ENCODE measurements at places on chromosomes 2 and 18.

DNA sequence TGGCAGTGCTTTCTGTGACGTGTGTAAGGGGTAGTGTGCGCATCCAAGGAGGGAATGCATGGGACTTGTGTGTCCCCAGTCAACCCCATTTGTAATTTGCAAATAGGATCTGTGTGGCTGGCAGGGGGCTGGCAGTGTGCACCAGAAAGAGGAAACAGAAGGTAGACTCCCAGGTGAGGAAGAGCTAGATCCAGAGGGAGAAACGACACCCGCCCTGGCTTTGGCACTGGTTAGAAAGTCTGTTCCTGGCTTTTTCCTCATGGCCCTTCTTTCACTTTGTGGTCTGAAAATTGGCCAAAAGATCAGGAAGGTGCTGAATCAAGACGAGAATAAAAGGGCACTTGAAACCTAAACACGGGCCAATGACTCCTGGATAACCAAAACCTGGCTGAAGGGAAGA, 33.3 kb downstream of the PRKCE start:
- no peak for DNase-seq

DNA sequence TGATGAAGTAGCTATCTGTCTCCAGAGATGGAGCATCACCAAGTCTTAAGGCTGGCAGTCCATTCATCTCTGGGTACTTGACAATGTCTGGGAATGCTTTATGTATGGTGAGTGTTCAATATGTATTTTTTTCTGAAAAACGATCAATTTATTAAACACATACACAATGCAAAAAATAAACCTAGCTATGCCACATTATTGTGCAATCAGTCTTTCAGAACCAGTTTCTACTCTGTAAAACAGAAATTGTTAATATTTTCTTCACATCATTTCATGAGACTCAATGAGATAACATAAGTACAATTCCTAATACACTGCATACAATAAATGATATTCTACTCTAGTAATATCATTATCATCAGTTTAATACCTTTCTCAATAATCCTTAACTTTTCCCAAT, 122.5 kb downstream of the PIGN start:
- DNase-seq: no peak

GRCh38 chr18:12862467-12862866, 21.6 kb downstream of the PTPN2 start:
- DNase-seq: no peak

DNA sequence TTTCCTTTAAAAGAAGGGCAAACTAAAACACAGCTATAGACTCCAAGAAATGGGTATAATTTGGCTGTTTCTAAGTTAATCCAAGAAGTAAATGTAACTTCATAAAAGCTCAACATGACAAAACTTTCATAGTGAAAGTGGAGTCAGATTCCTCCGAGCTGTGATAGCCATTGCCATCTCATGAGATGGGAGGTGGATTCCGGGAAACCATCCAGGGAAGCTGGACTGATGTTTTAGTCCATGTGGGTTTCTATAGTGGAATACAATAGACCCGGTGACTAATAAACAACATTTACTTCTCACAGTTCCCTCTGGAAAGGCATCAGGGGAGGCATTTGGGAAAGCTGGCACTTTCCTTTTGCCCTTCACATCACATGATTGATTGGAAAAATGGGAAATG, 10.0 kb upstream of the LAPTM4A start:
- no peak for DNase-seq

DNA sequence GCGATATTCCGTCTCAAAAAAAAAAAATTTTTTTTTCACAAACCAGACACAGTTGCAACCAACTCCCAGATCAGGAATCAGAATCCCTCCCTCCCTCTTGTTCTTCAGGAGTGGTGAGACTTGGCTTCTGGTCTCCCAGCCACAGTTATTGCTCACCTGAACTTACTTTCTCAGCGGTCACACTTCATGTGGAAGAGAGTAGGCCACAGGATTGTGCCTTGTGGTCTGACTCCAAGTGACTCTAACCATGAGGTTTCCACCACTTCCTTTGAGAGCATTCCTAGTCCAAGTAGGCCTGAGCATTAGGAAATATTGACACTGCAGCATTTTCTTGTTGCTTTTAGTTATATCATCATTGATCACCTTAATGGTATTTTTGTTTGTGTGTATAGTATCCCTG, 12.1 kb downstream of the FMNL2 start:
- no peak for DNase-seq

GRCh38 chr18:57657542-57657941, 35.9 kb upstream of the NARS1 start:
- no peak for DNase-seq

DNA sequence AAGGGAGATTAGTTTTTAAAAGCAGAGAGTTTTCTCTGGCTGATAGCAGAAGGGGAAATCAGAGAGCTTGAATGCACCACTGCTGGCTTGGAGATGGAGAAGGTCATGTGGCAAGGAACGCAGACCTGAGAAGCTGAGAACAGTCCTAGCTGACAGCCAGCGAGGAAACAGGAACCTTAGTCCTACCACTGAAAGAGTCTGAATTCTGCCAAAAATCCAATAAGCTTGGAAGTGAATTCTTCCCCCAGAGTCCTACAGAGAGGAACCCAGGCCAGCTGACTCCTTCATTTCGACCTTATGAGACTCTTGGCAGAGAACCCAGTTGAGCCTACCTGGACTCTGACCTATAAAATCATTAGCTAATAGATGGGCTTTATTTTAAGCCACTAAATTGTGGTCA, 371.9 kb upstream of the TNP1 start:
- no peak for DNase-seq

GRCh38 chr2:70043252-70043875, 43.9 kb upstream of the PCBP1 start:
- DNase-seq: peak; percentile 57

DNA sequence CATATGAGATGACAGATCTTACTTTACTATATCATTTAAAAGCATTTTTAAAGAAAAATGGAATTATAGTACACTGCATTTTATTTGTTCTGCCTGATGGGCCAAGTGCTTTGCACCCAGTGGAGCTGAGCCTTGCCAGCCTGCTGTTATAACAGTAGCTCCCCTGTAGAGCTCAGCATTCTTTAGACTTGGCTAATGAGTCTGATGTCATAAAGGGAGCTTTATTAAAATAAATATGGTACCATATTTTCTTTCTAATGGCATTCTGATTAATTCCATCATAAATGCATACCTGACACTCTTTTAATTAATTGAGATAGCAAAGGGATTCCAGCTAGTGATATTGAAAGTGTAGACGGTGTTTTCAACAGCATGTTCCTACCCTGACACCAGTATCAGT, 40.7 kb downstream of the PARD3B start:
- DNase-seq: no peak

GRCh38 chr18:9916808-9917207, 3.0 kb downstream of the VAPA start:
- DNase-seq: no peak

- DNase-seq: no peak
Measured at GRCh38 chr2:169895294-169895985, 68.2 kb downstream of the UBR3 start.

- no peak for DNase-seq
Measured at GRCh38 chr2:44120428-44120827, 48.2 kb upstream of the PPM1B start.

DNA sequence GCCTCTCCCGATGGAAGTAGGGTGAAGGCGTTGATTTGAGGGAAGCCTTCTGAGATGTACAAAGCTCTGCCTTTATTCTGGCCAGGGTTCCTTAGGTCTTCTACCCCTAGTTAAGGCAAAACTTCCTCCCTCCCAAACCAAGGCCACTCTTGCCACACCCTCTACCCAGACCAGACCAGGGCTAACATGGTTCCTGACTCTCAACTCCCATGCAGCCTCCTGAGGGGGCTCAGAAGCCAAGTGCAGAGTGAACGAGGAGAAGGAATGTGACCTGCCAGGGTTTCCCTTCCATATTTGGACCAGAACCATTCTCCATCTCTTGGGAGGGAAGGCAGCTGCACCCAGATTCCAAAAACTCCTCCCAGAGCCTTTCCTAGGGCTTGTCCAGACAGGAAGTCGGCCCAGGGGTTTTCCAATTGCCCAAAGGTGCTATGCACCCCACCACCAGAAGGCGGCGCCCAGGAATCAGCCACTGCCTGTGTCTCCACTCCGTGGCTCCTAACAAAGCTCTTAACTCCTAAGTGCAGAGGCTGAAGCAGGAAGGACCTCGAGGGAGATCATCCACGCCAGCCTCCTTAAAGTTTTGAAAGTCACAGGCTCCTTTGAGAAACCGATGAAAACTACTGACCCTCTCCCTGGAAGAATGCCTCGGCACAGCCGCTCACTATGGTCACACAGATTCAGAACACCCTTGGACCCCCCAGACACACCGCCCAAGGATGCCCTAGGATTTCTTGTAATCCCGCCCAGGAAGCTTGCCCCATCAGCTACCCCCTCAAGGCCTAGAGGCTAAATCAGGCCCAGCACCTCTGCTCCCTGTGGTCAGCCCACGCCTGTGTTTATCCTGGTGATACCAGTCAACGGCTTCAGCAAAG, 157.8 kb downstream of the SMAD2 start:
- peak; percentile 81 for DNase-seq

DNA sequence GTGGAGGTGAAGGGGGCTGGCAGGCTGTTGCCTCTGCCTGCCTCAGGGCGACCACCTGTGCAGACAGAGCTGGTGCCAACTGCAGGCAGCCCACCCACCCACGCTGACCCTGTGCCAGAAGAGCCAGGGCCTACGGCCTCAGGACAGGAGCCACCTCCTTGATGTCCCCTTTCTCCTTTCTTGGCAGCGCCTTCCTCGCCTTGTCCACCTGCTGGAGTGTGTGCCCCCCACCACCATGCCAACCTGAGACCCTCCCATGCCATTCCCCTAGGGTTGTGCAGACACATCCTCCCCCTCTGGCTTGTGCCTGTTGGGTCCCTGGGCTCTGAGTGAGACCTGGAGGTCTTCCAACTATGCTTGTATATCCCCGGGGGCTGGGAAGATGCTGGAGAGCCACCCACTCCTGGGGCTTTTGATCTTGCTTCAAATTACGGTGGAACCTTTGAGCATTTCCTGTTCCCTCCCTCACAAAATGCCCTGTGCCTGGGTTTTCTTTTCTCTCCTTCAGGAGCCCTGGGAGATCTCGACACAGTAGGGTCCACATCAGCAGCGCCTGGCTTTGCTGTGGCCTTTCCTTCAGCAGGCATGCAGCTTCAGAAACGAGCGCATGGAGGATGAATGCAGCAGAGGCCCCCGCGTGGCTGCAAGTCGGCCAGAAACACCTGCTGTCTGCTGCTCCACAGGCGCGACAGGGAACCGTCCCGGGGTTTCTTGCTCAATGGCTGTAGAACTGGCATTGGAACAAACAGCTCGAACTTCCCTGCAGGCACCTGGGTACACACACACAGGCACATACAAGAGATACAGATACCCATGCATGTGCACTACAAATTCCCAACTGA, 65.9 kb upstream of the SH3RF3 start:
- DNase-seq: no peak

GRCh38 chr2:10778724-10779115, 33.9 kb downstream of the PDIA6 start:
- no peak for DNase-seq

GRCh38 chr2:113818382-113818951, 62.0 kb upstream of the SLC35F5 start:
- DNase-seq: no peak

DNA sequence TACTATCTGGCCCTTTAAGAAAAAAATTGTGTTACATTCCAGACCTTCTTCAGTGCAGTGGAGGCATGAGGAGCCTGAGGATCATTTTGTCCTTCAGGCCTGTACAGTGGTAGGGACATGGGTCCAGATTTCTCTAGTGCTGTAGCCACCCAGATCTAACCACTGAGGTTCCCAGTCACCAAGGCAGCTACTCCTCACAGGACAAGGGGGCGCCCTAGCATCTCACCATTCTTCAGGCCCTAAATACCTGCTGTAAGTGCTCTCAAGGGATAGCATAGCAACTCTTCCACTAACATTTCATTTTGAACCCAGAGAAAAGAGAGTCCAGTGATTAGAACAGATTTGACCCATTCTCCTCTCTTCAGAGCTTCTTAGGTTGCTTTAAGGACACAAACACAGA, 1533.0 kb downstream of the LRP1B start:
- no peak for DNase-seq

DNA sequence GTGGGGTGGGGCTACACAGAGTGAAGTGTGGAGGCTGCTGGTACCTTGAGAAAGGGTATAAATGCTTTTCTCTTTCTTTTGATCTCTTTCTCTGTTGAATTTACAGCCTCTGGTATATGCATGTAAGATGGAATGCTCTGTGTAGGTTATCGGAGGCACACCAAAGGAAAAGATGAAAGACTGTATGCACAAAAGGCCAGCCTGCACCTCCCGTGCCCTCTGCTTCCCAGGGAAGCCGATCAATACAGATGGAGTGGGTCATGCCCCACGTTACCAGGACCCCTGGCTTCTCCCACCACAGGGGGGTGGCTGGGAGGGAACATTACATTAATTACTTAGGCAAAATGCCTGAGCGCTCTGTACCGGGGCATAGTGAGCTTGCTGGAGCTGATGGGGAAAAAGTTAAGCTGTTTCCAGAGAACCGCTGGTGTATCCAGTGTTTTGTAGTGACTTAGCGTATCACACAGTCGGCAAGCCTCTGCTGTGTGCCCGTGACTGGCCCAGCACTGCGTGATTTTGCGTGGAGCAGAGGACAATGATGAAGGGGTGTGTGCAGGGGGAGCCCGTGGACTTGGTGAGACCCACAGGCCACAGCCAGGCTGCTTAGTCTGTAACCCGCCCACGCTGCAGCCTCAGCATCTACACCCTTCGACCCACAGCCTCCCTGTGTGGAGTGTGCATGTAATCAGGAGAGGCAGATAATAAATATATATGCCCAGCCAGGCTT, 8.0 kb downstream of the ALLC start:
- peak; percentile 37 for DNase-seq

GRCh38 chr2:128605421-128605820, 286.8 kb upstream of the HS6ST1 start:
- no peak for DNase-seq

DNA sequence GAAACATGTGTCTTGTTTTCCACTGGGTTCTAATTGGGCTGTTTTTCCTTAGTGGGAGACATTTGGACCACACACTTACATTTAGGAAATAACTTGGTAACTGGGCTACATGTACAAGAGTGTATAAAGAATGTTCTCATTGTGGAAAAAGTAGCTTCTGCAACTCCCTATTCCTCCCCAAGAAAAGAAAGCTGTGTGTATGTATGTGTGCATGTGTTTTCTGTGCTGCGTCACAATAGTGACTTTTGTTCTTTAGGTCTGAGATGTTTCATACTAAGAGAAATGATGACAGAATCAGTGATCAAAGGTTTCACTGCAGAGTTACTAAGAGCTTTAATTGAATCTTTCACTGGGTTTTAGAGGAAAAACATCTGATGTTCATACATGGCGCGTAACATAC, 82.7 kb downstream of the TANC1 start:
- DNase-seq: no peak

- no peak for DNase-seq
Measured at GRCh38 chr18:65704046-65704445, 46.8 kb upstream of the CDH7 start.

GRCh38 chr2:72263776-72264060, 116.1 kb upstream of the CYP26B1 start:
- no peak for DNase-seq

- no peak for DNase-seq
Measured at GRCh38 chr2:2938481-2938880, 439.1 kb downstream of the EIPR1 start.

Measured in activated naive CD4-positive, alpha-beta T cell treated with anti-CD3 and anti-CD28 coated beads, Interleukin-2, amount 50 U/mL, for 72 hours (primary cell).